IMR-90 (cell line): ENCODE measurements at places on chromosomes 7 and 10. TPM values are rescaled to one million over a fixed set of nuclear protein-coding genes. Genes with fewer than 3 reads are reported as not detected.

GRCh38 chr7:110870926-110871325 lies 220.0 kb upstream of the LRRN3 start:
- no peak overlapping the region for H3K27ac ChIP-seq
- H3K27me3 ChIP-seq: no peaks in the 10 kb centered on the region
- no peaks in the 10 kb centered on the region for H3K4me1 ChIP-seq
- H3K4me3 ChIP-seq: no peak overlapping the region

Gene FAM13C
- 2.9 and 3.3 TPM in 2 replicates for total RNA-seq

GRCh38 chr10:21519397-21519933 lies 6.0 kb downstream of the SKIDA1 start:
- peak overlapping the region; percentile 95 for H3K4me3 ChIP-seq
- DNase-seq: no peak
- H3K36me3 ChIP-seq: no peaks in the 10 kb centered on the region
- no peaks in the 10 kb centered on the region for H3K27me3 ChIP-seq

Gene CNPY1
- not detected in 2 replicates for total RNA-seq

- DNase-seq: peak; percentile 99
- H3K27ac ChIP-seq: peak overlapping the region; percentile 91
- 0 out of 2 replicates have a peak, but pooled peaks cover 7% of the 10 kb centered on the region for H3K36me3 ChIP-seq
- peaks cover 35% of the 10 kb centered on the region for H3K4me1 ChIP-seq
- H3K4me3 ChIP-seq: no peak overlapping the region
These were observed 44.8 kb downstream of the MYOF start for GRCh38 chr10:93437086-93437945.

DNA sequence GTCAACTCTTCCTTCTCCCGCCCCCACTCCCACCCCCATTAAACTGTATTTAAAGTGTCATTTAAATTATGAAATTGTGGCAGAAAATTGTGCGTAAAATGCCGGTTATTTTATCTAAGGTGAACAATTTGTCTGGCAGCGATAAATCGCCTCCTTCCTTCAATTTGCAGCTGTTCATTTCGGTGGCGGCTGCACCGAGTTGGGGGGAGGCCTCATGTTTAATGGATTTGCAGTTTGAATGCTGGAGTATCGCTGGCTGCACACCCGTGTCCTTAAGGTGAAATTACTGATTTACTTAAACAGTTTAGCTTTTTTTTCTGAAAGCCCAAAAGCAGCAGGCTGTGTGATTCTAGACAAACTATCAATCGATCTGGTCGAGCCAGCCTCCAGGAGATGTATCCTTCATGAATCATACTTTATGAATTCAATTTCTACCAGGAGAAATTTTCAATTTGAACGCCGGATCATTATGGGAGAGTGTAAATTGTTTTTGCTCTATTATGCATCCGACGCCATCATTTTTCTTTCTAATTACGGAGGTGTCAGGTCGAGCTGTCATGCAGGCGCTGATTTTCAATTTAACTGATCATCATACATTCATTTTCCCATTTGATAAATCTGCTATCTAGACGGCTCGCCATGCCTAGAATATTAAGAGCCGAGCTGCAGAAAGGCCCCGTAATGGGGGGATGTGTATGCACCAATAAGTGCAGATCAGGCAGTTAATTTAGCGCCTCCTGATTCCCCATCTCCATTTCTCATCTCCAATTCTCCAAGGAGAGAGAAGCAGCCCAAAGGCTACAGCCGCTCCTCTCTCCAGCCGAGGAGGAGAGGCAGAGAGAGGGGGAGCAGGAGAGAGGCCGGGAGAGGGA lies 6.5 kb downstream of the UNCX start:
- H3K36me3 ChIP-seq: no peaks in the 10 kb centered on the region
- H3K27ac ChIP-seq: no peak overlapping the region
- H3K4me1 ChIP-seq: no peaks in the 10 kb centered on the region

Gene PNLIPRP1
- total RNA-seq: not detected in 2 replicates

Gene POU6F2
- not detected in 2 replicates for total RNA-seq

GRCh38 chr10:125035588-125036295 lies 93.8 kb downstream of the ZRANB1 start:
- DNase-seq: no peak
- peak overlapping the region; percentile 78 for H3K27ac ChIP-seq
- no peaks in the 10 kb centered on the region for H3K27me3 ChIP-seq
- peaks cover 31% of the 10 kb centered on the region for H3K4me1 ChIP-seq
- H3K36me3 ChIP-seq: peaks cover 13% of the 10 kb centered on the region; the same call in 1 of the 2 replicates

DNA sequence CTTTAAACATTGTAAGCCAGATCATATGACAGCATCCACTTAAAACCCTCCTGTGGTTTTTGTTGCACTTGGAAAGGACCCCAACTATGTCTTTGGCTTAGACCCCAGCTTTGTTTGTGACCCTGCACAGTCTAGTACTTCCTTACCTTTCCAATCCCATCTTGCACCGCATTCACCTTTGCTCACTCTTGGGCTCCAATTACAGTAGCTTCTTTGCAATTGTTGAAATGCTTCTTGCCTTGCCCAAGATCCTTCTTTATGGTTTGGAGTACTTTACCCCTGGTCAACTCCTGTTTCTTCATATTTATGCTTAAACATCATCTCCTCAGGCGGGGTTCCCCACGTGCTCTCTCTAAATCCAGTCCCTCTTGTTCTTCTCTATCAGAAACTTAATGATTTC lies 162.6 kb downstream of the PTEN start:
- H3K27me3 ChIP-seq: 0 out of 2 replicates have a peak, but pooled peaks cover 3% of the 10 kb centered on the region
- H3K36me3 ChIP-seq: no peaks in the 10 kb centered on the region
- no peak overlapping the region for H3K27ac ChIP-seq

DNA sequence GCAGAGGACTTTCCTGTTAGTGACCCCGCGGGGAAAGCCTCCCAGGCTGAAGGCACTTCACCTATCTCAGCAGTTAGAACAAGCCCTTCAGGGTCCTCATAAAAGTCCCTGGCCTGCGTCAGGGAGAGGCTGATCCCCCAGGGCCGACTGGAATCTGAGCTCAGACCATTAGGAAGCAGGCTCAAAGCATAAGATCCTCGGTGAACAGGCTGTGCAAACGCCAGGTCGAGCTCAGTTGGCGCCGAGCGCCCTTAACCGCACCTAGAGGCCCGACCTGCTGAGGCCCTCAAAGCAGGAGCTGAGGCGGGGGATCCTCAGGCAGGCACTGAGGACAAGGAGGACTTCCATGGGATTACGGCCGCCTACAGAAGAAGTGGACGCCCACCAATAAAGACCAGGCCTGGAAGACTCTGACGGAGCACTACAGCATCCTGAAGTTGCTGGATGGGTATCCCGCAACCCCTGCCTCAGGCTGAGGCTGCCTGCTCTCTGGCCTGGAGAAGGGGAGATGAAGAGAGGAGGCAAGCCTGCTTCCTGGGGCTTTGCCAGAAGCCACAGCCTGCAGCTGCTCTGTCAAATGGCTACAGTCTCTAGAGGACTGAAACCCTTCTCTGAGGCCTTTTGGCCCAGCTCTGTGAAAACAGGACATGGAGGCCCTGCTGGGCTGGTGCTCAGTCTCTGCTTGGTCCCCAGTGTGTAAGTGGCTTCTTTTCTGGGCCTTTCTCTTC lies 29.9 kb downstream of the LIPJ start:
- H3K27ac ChIP-seq: no peak overlapping the region
- no peaks in the 10 kb centered on the region for H3K36me3 ChIP-seq
- no peak overlapping the region for H3K4me3 ChIP-seq
- H3K4me1 ChIP-seq: no peaks in the 10 kb centered on the region
- DNase-seq: no peak

- peaks cover 4% of the 10 kb centered on the region; the same call in 1 of the 2 replicates for H3K36me3 ChIP-seq
- DNase-seq: peak; percentile 69
- peaks cover 16% of the 10 kb centered on the region for H3K4me1 ChIP-seq
- no peaks in the 10 kb centered on the region for H3K27me3 ChIP-seq
- H3K27ac ChIP-seq: no peak overlapping the region
These were observed 36.2 kb downstream of the WASL start for GRCh38 chr7:123712619-123713018.

DNA sequence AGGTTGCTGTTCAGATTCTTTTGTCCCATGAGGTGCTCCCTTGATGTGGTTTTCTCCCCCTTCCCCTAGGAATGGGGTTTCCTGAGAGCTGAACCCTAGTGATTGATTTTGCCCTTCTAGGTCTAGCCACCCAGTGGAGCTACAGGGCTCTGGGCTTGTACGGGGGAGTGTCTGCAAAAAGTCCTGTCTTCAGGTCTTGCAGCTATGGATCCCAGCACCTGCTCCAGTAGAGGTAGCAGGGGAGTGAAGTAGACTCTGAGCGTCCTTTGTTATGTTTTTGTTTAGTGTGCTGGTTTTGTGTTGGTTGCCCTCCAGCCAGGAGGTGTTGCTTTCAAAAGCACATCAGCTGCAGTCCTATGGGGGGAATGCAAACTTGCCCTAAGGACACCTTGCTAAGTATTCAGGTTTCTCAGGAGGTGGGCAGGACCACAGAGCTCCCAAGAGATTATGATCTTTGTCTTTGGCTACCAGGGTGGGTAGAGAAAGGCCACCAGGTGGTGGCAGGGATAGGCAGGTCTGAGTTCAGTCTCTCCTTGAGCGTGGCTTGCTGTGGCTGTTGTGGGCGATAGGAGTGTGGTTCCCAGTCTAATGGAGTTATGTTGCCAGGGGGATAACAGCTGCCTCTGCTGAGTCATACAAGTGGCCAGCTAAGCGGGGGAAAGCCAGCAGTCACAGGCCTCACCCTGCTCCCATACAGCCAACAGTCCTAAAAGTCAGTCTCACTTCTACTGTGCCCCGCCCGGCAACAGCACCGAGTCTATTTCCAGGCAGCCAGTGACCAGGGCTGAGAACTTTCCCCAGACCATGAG lies 92.4 kb upstream of the JCAD start:
- no peaks in the 10 kb centered on the region; the same call in 1 of the 2 replicates for H3K27me3 ChIP-seq
- no peak overlapping the region for H3K4me3 ChIP-seq
- no peaks in the 10 kb centered on the region for H3K36me3 ChIP-seq
- H3K27ac ChIP-seq: no peak overlapping the region
- peak; percentile 88 for DNase-seq
- H3K4me1 ChIP-seq: peaks cover 4% of the 10 kb centered on the region; the same call in 1 of the 2 replicates

Gene LLCFC1
- not detected in 2 replicates for total RNA-seq

Gene CHST3
- 9.0 and 10.6 TPM in 2 replicates for total RNA-seq

DNA sequence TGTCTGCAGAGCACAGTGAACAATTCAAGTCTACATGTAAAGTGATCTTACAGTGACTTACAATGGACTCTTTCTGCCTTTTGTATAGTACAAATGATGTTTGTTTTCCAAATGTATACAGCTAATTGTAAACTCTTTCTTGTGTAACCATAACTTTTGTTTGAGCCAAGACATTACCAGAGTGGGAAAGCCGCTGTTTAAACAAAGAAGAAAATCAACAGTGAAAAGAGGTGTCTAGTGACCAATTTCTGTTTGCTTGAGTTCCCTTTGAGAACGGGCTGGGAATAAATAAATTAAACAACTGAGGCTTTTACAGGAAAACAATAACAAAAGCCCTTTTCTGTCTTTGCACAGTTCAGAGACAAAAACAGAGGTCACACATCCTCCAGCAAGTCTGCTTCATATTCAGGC lies 1163.4 kb downstream of the CNTNAP2 start:
- no peak overlapping the region for H3K4me3 ChIP-seq
- no peaks in the 10 kb centered on the region for H3K36me3 ChIP-seq
- H3K4me1 ChIP-seq: no peaks in the 10 kb centered on the region
- no peaks in the 10 kb centered on the region for H3K27me3 ChIP-seq
- DNase-seq: no peak
- no peak overlapping the region for H3K27ac ChIP-seq

Gene DYNC1I1
- total RNA-seq: under 0.01 TPM in 1 of 2 replicates, not detected in the other

Gene ZNF467
- total RNA-seq: under 0.01 TPM in 1 of 2 replicates, not detected in the other
